Cardiac fibroblast (primary cell): ENCODE measurements at places on chromosomes 13 and 19.
A peak's percentile ranks its signal among the peaks of the same experiment; 100 is the strongest.

GRCh38 chr13:92719868-92720267 lies 506.7 kb upstream of the GPC6 start:
- DNase-seq, result no peak

- DNase-seq, result no peak
These were observed 488.3 kb downstream of the PCDH17 start for GRCh38 chr13:58119804-58120203.

DNA sequence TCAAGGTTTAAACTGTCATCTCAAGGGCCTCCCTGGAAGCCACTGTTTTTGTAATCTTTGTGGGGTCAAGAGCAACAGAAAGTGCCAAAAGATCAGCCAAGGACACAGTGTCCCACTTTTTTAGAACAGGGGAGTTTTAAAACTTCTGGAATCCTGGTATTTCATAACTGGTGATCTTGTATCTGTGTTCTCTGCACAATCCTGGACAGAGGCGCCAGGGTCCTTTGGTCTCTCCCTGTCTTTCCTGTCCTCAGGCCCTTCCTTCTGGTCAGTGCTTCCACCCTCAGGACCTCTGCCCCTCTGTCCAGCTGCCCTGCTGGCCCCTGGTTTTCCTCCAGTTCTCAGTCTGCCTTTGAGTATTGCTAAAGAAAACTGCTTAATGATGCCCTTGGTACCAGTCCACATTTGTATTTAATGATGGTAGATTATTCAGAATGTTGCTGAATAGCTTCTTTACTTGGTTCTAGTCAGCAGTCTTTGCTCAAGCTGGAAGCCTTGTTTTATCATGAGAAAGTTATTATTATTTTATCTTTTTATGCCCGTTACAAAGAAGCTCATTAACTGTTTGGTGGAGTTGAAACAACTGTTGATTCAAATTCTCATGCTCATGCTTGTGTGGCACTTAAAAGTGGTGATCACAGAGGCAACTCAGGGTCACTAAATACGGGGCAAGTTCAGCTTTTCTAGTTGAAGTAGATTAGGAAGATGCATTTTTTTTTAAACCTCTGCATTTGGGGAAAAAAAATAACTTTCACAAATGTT lies 47.5 kb downstream of the WASF3 start:
- DNase-seq, result no peak

- no peak for DNase-seq
These were observed 15.4 kb downstream of the ANKRD24 start for GRCh38 chr19:4197625-4198466.

DNA sequence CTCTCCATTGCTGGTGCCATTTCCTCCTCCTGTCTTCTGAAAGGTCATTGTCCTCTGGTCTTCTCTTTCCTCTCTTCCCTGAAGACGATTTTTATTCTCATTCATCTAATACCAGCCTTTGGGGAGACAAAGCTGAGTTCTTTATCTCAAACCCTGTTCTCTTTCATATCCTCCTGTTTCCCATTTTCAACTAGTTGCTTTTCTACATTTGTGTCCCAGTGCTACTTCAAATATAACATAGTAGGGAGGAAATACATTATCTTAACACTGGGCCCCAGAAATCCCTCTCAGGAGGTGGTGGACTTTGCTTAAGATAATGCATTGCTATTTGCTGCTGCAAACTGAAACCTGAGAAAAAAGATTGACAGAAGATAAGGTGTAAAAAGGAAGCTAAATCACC lies 159.1 kb downstream of the HS6ST3 start:
- no peak for DNase-seq

DNA sequence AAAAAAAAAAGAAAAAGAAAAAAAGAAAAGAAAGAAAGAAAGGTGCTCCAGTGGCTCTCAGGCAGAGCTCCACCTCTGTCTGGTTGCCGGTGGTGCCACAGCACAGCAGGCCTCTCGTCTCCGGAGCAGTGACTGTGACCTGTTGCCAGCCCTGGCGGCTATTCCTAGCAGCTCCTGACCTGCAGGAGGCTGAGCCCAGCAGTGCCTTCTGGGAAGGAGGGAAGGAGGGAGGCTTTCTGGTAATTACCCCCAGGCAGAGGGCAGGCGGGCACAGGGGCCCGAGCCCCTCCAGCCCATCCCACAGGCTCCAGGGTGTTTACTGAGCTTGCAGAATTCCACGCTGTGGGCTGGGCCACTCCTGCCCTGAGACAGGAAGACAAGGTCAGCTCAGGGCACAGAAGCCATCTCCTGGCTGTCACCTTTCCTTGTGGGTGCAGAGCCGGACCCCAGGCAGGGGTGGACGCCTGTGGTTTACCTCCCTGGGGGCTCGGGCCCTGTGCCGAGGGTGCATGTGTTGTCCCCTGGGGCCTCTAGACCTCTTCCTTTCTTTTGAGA lies 77.9 kb downstream of the GNG7 start:
- DNase-seq, result no peak

DNA sequence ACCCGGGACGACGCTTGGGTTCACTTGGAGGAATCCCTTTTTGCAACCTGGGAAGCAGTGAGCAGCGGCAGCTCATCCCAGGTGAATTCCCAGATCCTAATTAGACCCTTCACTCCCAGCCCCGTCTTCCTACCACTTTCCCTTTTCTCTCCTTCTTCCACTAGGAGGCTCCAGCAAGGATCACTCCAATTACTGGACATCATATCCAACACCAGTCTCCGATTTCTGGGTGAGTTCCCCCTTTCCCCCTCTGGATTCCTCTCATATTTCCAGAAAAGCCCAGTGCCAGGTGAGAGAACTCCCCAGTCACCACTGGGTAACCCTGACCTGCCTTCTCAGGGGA lies 17.1 kb upstream of the ZSCAN4 start:
- no peak for DNase-seq

DNA sequence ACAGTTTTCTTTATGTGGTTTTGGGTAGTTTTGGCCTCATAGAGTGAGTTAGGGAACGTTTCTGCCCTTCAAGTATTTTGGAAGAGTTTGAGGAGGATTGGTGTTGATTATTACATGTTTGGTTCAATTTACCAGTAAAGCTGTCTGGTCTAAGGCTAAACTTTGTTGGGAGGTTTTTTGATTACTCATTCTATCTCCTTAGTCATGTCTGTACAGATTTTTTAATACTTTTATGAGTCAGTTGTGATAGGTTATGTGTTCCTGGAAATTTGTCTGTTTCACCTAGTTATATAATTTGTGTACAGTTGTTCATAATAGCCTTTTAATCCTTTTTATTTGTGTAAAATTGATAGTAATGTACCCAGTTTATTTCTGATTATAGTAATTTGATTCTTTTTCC lies 20.4 kb downstream of the RNF17 start:
- DNase-seq, result no peak

- no peak for DNase-seq
These were observed 23.5 kb downstream of the DYRK1B start for GRCh38 chr19:39810424-39810823.

DNA sequence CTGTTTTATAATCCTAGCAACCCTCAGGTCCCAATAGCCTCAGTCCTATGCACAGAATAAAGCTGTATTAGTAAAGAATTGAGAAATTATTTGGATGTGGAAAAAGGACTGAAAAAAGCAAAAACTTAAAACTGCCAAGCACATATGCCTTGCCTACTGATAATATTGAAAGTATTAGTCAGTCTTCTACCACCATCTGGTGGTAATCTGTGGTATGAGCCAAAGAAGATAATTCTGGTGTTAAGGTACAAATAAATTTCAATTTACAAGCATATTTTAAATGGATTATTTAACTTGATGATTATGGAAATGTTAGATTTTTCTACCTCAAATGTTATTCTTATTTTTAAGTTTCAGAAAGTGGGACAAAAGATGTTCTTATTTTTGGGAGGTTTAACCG lies 460.3 kb upstream of the KLHL1 start:
- DNase-seq, result peak; percentile 51

GRCh38 chr13:73096173-73096572 lies 37.4 kb downstream of the KLF5 start:
- DNase-seq, result no peak

- no peak for DNase-seq
These were observed 31.6 kb upstream of the DPRX start for GRCh38 chr19:53600217-53600616.

DNA sequence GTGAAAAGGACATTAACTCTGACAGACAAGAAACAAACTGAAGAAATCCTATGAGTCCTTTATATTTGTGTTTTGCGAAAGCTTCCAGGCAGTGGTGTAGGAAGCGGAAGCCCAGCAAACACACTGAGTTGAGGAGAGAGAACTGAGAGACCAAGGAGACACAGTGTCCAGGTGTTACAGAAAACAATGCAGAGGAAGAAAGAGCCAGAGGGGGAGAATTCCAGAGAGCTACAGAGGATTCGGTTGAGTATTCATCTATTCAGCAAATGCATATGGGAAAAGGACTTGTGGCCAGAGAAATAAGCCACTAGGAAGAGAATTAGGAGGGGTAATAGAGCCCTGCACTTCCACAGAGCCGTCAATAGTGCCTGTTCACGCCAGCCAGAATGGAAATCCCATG lies 183.5 kb downstream of the LIG4 start:
- no peak for DNase-seq

DNA sequence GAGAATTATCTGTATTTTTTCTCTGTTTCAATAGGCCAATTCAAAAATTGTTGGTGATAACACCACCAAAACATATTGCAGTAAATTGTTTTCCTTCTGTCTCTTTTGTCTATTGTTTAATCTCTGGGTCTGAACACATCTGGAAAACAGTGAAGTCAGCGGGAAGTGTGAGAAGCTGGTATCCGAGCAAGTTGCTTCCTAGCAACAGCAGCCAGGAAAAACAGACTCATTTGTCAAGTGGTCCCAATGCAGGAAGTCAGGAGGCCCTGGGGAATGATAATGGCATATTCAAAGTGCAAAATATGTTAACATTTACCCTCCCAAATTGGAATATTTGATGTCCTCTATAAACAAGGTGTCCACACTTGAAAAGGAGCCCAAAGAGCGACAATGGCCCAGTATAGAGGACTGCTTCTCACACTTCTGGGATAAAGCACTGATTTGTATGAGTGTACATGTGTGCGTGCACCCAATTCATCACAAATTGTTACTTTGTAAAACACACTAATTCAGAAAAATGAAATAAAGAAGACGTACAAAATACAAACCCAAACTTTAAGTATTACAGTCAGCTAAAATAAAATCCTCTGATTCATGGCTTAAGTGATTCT lies 515.0 kb downstream of the TBC1D4 start:
- DNase-seq, result peak; percentile 78

- DNase-seq, result no peak
These were observed 5.6 kb downstream of the CACTIN start for GRCh38 chr19:3620817-3621547.

- peak; percentile 32 for DNase-seq
These were observed at the start of gene TLE5 for GRCh38 chr19:3062165-3063105. Gene TLE5, minus strand, starts transcription at chr19:3062495. Its CDS starts 295 bp downstream, at chr19:3062200.

DNA sequence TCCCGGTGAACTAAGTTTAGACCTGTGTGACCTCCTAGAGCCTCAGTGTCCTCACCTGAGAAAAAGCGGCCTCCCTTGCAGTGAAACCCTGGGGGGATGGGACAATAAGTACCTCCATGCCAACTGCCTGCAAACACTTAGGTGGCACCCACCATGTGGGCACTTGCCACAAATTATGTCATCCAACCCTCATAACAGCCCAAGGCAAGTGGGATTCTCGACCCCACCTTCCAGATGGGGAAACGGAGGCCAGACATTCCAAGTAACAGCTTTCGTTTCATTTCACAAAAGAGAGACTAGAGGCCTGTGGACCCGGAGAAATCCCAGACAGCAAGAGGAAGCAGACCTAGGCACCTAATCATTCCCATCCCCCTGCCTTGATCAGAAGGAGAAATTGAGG lies 6.9 kb downstream of the REX1BD start:
- no peak for DNase-seq
